CD4-positive, alpha-beta T cell treated with Interleukin-4 for 4 hours (primary cell): ENCODE measurements at places on chromosomes 3 and 15.

- no peak for DNase-seq
These were observed 4.0 kb upstream of the NR2F2 start for GRCh38 chr15:96326328-96327154.

DNA sequence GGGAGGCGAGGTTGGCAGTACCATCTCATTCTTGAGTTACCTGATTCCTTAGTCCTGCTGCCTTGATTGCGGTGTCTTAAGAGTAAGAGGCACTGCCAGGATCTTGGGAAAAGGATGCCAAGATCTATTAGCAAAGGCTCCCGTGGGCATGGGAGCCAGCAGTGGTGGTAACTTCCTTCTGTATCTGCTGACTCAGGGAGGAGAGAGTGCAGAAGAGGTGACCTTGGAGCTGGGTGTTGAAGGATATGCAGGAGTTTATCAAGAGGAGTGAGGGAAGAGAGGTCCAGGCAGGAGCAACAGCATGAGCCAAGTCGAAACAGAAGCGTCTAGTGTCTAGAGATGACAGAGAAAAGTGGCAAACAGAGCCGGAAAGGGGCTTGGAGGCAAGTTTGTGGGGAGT is 4.5 kb downstream of the MESP2 start:
- no peak for DNase-seq

GRCh38 chr15:100786901-100787566 is 92.6 kb upstream of the ALDH1A3 start:
- no peak for DNase-seq

DNA sequence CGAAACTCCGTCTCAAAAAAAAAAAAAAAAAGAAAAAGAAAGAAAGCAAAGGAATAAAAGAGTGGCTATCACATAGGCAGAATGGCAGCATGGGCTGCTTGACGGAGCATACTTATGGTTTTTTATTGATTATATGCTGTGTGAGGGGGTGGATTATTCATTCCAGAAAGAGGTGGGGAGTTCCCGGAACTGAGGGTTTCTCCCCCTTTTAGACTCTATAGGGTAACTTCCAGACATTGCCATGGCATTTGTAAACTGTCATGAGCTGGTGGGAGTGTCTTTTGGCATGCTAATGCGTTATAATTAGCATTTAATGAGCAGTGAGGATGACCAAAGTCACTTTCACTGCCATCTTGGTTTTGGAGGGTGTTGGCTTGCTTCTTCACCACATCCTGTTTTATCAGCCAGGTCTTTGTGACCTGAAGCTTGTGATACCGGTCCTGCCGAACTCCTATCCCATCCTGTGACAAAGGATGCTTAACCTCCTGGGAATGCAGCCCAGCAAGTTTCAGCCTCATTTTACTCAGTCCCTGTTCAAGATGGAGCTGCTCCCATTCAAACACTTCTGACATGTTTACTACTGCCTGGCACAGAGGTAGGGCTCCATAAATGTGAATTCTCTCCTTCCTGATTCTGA is 15.8 kb upstream of the ABHD17C start:
- DNase-seq = no peak

GRCh38 chr3:25455441-25456132 is 27.5 kb downstream of the RARB start:
- no peak for DNase-seq

GRCh38 chr15:92753591-92753990 is 98.0 kb upstream of the FAM174B start:
- DNase-seq = no peak

- no peak for DNase-seq
These were observed 226.6 kb upstream of the HES1 start for GRCh38 chr3:193909387-193909786.

DNA sequence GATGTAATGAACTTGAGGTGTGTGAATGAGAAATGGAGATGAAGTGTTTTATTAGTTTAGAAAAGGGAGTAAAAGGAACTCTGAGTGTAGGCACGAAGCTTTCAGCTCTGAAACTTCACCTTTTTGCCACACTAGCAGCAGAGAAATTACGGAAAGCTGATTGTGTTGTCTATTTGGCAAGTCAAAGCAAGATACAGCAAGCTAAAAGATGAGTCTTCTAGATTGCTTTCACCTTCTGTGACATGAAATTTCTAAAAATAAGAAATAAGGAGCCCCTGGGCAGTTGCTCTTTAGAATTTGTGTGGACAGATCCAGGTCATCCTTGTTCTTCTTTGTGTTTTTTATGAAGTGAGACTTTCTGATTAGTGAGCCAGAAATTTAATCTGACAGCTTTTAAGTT is 143.4 kb downstream of the FNDC3B start:
- no peak for DNase-seq

- no peak for DNase-seq
These were observed 221.3 kb upstream of the SLCO3A1 start for GRCh38 chr15:91632176-91632575.

GRCh38 chr15:41906608-41907007 is 12.8 kb upstream of the SPTBN5 start:
- DNase-seq = no peak

- DNase-seq = no peak
These were observed 299.3 kb upstream of the LYSMD4 start for GRCh38 chr15:100032358-100033085.

DNA sequence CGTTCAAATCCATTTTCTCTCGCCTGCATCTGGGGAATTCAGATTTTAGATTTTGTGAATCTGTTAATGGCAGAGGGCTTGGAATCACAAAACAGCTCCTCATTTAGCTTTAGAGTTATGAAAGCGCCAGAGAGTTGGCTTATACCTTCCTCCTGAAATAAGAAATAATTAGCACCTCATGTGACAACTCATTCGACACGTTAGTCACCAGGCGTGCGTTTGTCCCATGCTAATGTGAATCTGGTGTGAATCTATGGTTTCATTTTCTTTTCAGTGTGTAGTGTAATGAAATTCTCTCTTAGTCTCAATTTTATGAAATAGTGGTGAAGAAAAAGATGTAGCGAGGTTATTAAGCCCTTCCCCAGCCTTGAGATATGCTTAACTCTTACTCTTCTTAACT is 89.4 kb downstream of the EDEM1 start:
- no peak for DNase-seq
